T-helper 1 cell (primary cell): ENCODE measurements at places on chromosomes 16 and 17.

DNA sequence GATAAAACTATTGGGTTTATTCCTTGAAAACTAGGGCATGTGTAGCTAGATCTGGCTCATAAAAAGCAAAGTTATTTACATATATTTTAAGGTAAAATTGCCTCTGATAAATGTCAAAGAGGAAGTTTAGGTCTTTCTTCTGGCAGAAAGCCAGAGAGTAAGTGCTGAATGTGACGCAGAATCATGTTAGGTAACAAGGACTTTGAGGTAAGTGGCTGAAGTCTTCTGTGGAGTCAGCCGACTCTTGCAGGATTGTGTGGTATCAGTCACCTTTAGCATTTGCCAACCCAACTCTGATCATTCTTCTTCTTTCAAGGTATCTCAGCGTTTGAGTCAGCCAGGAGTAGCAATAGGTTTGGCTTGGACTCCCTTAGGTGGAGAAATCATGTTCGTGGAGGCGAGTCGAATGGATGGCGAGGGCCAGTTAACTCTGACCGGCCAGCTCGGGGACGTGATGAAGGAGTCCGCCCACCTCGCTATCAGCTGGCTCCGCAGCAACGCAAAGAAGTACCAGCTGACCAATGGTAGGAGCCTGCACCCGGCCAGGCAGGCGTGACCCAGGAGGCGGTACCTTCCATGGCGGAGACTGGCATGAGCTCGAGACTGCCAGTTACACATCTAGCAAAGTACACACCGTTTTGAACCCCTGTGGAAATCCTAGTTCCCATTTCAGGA is 37.9 kb downstream of the SIAH1 start:
- DNase-seq: no peak

DNA sequence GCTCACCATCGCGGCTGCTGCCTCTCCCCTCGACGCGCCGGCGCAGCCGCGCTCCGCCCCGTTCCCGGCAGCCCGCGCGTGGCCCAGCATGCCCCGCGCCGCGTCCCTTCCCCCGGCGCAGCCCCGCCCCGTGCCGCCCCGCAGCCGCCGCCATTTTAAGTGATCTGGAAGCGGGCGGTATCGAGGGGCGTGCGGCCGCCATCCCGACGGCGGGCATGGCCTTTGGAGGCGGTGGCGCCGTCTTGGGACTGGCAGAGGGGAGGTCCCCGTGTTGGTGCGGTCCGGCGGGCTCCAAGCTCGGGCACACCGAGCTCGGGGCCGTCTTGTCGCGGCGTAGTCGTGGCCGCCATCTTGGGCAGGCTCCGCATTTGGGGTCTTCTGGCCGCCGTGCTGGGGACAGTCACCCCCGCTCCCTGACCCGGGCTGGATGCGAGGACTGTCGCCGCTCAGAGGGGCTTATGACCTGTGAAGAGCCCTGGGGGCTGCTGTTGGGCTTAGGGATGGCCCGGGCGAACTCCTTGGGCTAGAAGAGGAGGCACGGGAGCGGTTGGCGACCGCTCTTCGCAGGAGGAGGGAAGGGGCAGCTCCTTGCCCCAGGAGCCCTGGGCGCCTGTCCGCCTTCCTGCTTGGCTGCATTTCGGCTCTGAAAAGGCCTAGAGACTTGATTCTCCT is at the start of gene ELOB:
ELOB (minus strand) TSS at position 50 of the 672 bp plus-strand sequence; CDS start at position 9, 41 bp downstream.
- DNase-seq: peak; percentile 85

- DNase-seq: peak; percentile 14
These were observed 11.5 kb downstream of the FLII start for GRCh38 chr17:18246880-18247612.

- DNase-seq: no peak
These were observed 393 bp downstream of the PSMC3IP start for GRCh38 chr17:42577140-42577531.

GRCh38 chr16:50984688-50985087 is 166.4 kb downstream of the SALL1 start:
- no peak for DNase-seq

GRCh38 chr16:54890381-54890780 is 40.3 kb upstream of the IRX5 start:
- DNase-seq: no peak

- no peak for DNase-seq
These were observed 37.2 kb upstream of the GAN start for GRCh38 chr16:81277541-81278080.

DNA sequence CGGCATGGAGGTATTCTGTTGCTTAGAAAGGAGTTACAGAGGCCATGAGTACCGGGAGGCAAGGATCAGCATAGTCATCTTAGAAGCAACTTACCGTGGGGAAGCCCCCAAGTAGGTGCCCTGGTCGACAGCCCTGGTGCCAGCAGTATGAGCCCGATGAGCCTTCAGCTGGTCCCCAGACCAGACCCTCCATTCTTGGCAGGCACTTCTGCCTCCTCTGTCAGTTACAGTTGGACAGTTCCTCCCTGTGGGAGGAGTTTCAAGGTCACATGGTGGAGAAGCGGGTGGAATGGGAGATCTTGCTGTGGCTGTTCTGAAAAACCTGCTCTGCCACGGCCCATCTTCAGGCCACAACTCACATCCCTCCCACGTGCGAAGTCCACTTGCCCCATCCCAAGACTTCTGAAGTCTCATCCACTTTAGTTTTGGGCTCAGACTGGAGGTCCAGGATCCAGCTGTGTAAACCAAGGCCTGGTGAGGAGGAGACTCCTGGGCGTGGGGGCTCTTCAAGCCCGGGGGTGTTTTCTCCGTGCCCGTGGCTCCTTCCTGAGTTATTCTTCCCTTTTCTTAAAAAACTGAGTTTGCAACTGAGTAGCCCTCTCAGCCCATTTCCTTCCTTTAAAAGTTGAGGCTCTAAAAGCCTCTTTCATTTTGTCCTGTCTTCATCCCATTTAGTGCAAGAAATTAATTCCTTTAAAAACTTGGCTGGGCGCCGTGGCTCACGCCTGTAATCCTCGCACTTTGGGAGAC is 133.5 kb downstream of the SEC14L1 start:
- no peak for DNase-seq

DNA sequence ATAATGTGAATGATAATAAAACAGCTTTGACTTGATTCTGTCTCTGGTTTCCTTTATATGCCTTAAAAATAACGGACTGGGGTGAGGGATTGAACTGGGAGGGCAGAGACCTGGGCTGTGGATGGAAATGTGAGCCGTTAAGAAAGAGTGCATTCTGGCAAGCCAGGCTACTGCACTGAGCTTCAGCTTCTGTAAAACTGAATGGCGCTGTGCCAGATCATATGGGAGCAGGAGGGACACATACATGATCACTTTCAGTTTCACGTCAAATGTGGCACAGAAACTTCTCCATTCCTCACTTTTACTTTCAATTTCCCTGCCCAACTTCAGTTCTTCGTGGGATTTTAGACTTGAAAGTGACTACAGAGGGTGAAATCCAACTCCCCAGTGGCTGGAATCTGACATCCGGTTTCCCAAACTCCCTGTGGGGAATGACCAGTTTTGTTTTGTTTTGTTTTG is 1.1 kb downstream of the MT2A start:
- peak; percentile 60 for DNase-seq

DNA sequence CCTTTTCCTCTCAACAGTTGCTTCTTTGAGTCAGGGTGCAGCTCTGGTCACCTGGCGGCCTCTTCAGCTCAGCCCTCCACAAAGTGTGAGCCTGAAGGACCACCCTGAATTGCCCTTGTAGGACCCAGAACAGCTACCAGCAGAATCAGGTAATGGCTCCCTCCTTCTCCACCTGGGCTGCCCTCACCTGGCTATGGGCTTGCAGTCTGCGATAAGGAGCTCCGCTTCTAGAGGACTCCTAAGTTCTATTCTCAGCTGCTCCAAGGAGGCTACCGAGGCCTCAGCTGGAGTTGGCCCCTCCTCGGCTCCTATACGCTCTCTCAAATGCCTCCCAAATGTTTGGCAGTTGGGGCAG is 13.4 kb downstream of the SMIM5 start:
- no peak for DNase-seq

GRCh38 chr17:27263386-27263785 is 30.5 kb upstream of the WSB1 start:
- no peak for DNase-seq

DNA sequence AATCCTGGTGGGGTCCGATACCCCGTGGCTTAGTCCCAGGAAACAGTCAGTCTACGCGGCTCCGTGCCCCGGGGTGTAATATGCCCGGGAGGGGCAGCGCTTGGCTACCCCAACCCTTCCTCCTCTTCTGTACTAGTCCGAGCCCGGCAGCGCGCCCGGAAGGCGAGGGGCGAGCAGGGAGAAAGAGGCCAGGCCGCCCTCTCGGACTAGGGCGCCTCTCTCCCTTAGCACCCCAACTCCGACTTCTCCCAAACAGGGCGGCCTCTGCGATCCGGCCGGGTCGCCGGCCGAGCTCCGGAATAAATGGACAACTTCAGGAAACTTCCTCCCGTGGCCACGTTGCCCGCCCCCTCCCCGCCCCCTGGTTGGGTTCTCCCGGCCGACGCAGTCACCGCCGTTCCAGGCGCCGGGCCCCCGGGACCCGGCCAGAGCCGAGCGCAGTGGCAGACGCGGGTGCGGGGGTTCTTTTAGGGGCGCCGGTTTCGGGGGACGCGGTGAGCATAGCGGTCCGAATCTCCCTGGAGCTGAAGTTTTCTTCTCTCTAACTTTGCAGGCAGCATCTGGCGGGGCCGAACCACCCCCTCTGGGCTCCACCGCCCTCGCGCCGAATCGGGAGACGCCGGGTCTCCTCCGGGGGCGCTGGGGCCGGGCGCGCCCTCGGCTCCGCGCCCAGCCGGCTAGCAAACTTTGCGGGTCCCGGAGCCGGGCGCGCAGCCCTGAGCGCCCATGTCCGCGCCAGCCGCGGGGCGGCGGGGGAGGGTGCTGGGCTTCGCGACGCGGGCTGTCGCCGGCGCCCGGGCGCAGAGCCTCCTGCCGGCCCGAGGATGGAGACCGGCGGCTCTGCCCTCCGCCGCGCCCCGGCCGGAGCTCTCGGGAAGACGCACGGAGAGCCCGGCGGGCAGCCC is at the start of gene SDK2:
SDK2 (minus strand) TSS at position 301 of the 905 bp plus-strand sequence. CDS start 357 bp downstream, outside the sequence.
- no peak for DNase-seq

- DNase-seq: no peak
These were observed 217.3 kb downstream of the NTN1 start for GRCh38 chr17:9238340-9239245.

GRCh38 chr17:48715496-48716399 is 6.6 kb downstream of the PRAC1 start:
- DNase-seq: no peak

DNA sequence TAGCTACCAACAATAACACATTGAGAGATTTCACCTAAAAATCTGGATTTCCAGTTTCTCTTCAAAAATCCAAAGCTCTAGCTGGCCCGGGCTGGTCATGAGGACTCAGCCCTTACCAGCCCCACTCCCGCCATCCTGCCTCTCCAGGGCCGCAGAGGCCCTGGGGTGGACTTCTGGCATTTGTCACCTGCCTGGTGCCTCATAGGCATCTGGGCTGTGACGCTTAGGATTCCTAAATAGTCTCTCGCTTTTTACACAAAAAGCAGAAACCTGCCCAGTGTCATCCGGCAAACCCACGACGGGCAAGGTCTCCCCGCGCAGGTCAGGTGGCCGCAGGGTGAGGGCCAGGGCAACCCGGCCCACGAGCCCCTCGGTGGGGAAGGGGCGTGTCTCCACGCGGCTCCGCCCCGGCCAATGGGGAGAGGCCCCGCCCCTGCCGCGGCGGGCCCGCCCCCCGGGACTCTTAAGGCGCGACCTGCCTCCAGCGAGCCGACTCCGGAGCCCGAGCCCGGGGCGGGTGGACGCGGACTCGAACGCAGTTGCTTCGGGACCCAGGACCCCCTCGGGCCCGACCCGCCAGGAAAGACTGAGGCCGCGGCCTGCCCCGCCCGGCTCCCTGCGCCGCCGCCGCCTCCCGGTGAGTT is at the start of gene VASN:
VASN (plus strand) TSS at position 492 of the 644 bp plus-strand sequence. CDS start 9,030 bp downstream, outside the sequence.
- peak; percentile 70 for DNase-seq
